Left cardiac atrium (tissue), 4 donors: ENCODE measurements at places on chromosomes 3 and 15. TPM values are rescaled to one million over a fixed set of nuclear protein-coding genes. Genes with fewer than 3 reads are reported as not detected.

DNA sequence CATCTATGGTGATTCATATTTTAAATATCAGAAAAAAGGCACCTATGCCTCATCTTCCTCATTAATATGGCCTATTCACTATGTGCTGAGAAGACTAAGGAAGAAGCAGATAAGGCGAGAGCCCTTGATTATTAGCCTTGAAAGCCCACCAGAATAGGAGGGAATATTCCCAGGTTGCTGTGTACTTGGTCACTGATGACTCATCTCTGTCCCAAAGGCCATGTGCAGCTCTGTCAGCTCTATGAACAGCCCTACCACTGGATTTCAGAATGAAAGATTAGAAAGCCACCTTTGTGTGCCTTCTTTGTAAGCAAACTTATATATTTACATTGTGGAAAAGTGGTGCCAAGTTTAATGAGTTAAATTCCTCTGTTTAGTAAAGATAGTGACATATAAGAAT lies 211.5 kb downstream of the NFKBIZ start:
- no peak for DNase-seq

ADAMTS17 gene
- total RNA-seq: 3.2 TPM

DNA sequence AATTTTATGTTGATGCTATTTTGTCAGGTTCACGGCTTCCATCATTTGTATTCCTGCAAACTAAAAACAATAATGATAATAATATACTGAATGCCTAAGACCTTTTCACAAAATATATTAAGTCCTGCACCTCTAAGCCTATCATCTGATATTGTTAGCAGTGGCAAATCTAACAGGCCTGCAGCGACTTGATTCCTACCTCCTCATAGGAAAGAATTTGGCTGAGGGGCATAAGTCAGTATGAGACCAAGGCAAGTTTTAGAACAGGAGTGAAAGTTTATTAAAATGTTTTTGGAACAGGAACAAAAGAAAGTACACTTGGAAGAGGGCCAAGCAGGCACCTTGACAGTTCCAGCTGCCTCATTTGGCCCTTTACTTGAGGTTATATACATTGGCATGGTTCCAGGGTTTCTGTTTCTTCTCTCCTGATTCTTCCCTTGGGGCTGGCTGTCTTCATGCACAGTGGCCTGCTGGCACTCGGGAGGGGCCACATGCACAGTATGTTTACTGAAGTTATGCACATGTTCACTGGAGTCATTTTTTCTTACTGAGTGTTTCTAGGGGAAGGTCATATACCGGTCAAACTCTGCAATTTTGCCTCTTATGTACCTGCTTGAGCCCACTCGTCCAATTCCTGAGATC lies 418.1 kb downstream of the EPHA6 start:
- DNase-seq: no peak

DNA sequence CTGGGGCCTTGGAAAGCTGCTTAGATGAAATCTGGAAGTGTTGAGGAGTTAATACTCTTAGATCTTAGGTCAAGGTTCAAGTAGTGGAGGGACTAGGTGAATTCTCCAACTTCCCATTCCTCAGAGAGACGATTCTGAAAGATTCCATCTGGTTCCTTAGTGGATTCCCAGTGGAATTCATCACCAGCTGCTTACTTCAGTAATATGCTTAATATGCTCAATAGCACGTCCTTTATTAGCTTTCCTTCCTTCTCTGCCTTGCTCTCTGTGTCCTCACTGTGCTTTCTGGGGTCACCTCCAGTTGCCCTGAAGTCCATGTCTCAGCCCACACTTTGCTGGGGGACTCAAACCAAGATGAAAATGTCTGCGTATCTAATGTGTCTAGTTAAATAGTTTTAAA lies 31.0 kb downstream of the CEP63 start:
- no peak for DNase-seq

REC114 gene
- total RNA-seq: not detected

ATRIP gene
- 5.7 TPM for total RNA-seq

DNA sequence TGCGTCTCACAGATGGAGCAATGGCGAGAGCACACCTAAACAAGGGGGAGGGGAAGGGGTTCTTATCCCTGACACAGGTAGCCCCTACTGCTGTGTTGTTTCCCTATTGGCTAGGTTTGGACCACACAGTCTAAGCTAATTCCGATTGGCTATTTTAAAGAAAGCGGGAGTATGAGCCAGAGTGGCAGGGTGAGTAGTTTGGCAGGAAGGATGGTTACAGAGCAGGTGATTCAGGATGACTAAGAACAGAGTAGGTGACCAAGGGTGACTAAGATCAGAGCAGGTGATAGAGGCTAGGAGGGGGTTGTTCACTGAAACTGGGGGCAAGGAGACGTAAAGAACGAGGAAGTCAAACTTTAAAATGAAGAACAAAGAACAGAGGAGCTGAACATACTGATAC lies 511.8 kb downstream of the EDEM1 start:
- DNase-seq: no peak

IGDCC3 gene
- not detected for total RNA-seq

DNA sequence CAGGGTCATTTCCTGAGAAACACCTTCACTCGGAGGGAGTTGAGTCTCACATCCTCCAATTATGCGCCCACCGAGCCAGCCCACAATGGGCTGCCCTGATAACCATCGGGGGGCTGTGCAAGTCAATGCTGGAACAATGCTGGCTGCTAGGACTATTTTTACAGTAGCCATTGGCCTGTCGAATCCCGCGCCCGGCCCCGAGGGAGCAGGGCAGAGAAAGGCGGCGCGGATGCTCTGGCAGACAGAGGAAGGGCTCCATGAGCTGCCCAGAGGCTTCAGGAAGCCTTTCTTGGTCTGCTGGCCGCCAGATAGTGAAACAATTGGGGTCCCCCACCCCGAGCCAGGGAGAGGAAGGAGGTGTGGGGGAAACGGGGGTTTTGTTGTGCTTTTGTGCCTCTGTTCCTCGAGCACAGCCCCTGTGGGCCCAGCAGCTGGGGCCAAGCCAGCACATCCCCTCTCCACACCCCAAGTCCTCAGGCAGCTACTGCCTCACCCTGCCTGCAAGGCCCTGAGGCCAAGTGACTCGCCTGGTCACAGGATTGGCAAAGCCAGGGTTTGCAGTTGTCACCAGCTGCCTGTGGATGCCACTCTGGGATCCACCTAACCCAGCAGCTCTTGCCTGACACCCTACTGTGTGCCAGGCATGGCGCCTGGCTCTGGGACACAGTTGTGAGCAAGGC lies 39.0 kb downstream of the SLC6A6 start:
- DNase-seq: no peak

RETNLB gene
- total RNA-seq: not detected

TIMP4 gene
- 54.5 TPM for total RNA-seq

AQP9 gene
- total RNA-seq: 2.9 TPM

AGTR1 gene
- 16.5 TPM for total RNA-seq

DNA sequence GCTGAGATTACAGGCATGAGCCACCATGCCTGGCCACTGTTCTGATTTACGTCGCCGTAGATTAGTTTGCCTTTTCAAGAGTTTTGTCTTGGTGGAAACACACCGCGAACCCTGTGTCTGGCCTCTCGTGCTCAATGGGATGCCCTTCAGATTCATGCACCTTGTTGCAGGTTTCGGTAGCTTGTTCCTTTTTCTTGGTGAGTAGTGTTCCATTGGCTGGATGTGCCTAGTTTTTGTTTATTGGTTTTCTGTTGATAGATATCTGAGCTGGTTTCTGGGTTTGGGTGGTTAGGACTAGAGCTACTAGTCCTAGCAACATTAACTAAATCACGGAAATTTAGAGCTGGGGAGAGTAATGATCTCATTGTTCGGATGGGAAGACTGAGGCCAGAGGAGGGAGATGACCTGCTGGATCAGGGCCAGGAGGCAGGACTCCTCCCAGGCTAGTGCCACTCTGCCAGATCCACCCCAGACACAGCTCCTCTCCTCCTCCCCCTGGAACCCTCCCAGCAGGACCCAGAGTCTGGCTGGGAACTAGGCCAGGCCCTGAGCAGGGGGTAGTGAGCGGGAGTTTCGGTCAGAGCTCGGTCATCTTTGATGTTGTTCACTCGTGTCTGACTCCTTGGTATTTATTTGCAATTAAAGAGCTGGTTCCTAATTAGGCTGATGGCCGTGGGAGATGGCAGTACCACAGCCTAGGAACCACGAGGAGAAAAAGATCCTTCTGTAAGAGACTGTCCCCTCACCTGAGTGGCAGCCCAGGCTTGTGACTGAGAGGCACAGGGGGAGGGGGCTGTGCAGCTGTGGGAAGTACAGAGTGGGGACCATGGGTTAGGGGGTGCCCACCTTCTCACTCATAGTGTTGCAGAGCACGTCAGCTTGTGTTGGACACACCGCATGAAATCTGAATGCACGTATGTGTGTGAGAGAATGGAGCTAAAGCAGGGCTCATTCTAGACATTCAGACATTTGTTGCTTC lies 73.4 kb downstream of the SMAD6 start:
- DNase-seq: peak; percentile 67

DNA sequence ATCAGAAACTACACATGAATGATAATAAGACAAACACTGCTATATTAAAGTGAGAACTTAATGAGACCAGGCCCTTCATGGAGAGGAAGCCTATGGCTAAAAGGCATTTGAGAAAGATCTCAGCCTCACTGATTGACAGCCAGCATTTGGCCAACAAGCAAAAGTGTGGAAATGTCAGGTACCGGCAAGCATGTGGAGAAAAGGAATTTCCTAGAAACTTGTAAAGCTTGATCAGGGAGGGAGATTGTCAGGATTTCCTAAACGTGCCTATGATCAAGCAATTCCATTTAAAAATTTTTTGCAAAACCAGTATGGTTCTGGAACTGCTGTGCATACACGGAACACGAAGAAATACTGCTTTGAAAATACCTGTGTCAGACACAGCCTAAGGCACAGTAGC lies 220.3 kb upstream of the ATP10A start:
- DNase-seq: no peak

SERPINI2 gene
- 1.1 TPM for total RNA-seq

EIF1B gene
- total RNA-seq: 210 TPM

DNA sequence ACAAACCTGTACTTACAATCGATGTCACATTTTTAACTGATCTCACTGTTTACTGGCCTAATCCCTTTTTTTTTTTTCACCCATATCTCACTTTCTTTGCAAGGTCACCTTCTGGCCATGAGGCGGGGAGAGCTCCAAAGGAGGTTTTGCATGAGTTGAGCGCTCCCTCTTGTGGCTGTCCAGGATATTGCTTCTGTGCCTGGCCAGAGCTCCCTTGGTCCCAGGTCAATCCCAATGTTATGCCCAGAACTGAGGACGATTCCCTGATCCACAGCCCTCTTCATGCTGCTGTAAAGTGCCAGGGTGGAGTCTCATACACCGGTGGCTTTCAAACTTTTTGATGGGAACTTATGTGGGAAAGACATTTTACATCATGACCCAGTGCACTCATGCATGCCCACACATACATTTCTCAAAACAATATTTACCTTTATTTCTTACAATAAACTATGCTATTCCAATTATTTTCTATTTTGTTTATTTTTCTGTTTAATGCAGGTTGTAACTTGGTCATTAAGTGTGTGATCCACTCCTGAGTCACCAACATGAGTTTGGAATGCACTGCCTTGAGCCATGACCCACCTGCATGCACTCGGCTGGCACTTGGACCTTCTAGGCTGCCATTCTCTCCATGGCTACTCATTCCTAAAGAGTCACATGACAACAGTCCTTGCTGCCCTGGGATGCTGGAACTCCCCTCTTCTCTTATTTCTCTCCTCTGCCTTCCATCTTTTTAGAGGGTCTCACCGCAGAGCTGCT lies 9.6 kb upstream of the SST start:
- peak; percentile 81 for DNase-seq

OXSR1 gene
- total RNA-seq: 21.4 TPM

GRCh38 chr15:83398626-83399025 lies 48.5 kb upstream of the SH3GL3 start:
- no peak for DNase-seq

SLC6A1 gene
- 1.2 TPM for total RNA-seq

GUCA1C gene
- not detected for total RNA-seq

PLCD1 gene
- total RNA-seq: 10.8 TPM

GRCh38 chr3:181554233-181554765 lies 157.4 kb upstream of the SOX2 start:
- DNase-seq: no peak

GRCh38 chr15:96246057-96246456 lies 84.4 kb upstream of the NR2F2 start:
- no peak for DNase-seq

GRCh38 chr3:126130081-126130855 lies 46.3 kb upstream of the SLC41A3 start:
- peak; percentile 8 for DNase-seq

ATP8B4 gene
- 9.7 TPM for total RNA-seq

- DNase-seq: peak; percentile 9
Measured at GRCh38 chr3:126126811-126127431, 43.0 kb upstream of the SLC41A3 start.

DNA sequence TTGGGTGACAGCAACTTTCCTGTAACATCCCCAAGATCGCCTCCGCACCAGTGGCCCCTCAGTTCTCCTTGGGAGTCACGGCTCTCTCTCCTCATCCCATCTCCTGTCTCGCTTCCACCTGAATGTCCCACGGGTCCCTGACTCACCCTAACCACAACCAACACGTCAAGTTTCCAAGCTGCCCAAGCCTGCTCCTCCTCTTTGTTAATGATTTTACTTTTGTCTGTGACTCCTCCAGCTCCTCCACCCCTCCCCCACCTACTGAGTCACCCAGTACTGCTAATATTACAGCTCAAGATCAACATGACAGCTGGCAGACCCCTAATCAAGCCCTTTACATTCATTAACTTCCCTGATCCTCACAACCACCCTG lies 39.3 kb downstream of the BDH1 start:
- DNase-seq: no peak

DNA sequence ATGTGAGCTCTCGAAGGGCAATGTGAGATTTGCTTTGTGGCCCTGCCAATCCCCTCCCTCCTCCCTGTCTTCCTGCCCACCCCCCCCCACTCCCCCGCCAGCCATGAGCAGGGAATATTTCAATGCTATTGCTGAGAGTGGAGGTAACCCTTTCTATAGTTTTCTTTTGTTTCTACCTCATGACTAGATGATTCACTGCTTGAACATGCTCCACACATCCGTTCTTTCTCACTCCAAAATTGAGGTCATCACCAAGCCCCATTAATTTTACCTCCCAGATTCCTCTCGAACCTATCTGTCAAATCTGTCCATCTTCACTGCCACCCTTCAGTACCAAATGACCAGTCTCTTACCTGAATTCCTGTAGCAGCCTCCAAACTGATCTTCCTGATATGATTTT lies 12.2 kb downstream of the ZNF774 start:
- no peak for DNase-seq

GRCh38 chr15:94269954-94270353 lies 38.6 kb downstream of the MCTP2 start:
- no peak for DNase-seq

GRCh38 chr3:30982416-30983075 lies 88.1 kb upstream of the GADL1 start:
- DNase-seq: no peak

NR1I2 gene
- 0.09 TPM for total RNA-seq

GRCh38 chr3:133115176-133115575 lies 77.0 kb downstream of the TMEM108 start:
- DNase-seq: no peak
